Caudate nucleus (tissue), 63 donors: ENCODE measurements at places on chromosomes 2 and 18.
A peak's percentile ranks its signal among the peaks of the same experiment; 100 is the strongest.

DNA sequence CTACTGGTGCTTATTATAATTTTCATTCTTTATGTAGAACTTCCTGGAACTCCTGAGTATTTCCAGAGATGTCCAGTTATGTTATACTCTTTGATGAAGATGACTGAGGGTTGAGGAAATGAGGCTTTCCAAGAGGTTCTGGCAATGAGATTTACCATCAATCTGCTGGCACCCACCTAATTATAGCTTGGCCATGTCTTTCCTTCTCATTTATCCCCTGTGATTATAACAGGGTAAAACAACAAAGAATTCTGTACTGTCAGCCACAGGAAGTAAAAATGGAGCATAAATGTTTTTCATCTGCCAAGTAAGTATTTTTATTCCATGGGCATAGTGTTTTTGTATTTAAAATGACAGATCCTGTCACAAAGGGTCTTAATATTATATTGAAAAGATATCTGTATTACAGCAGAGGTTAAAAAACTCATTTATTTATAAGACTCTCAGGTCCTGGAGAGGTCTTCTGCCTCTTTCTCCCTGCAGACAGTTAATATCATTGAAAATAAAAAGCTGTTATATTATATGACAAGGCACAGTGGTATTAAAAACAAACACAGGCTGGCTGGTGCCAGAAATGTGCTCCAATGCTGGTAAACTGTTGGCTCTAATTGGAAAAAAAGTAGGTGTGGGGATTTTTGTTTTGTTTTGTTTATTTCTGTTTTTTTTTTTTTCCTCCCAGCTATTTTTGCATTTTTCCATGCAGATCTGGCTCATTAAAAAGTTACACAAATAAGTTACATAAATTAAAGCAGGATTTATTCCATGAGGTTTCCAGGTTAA lies 1764.1 kb upstream of the CELF4 start:
- no peak for DNase-seq

DNA sequence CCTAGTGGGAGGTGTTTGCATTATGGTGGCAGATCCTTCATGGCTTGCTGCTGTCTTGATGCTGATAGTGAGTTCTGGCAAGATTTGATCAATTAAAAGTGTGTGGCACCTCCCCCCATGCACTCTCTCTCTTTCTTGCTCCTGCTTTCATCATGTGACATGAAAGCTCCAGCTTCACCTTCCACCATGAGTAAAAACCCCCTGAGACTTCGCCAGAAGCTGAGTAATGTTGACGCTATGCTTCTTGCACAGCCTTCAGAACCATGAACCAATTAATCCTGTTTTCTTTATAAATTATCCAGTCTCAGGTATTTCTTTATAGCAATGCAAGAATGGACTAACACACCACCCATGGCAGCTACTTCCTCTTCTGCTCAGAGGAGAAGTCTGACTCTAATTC lies 2181.4 kb upstream of the PIK3C3 start:
- DNase-seq, result no peak

GRCh38 chr2:238939074-238939473 lies 91.2 kb downstream of the TWIST2 start:
- no peak for DNase-seq

GRCh38 chr2:694174-694573 lies 17.0 kb upstream of the TMEM18 start:
- DNase-seq, result no peak

DNA sequence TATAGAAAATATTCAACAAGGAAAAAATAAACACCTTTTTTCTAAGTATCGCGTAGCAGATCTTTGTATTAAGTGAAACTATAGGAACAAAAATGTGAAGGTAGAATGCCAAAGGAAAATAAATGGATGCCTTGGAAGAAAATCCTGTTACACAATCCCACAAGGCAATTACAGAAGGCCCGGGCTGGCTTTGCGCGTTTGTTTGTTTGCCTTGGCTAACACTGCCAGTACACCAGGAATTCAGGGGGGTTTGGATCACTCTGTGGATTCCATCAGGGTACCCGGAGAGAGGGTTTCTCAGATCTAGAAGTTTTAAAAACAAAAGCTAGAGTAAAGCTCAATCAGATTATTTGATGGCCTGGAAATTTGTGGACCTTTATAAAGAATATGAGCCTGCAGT lies 478.3 kb downstream of the FBXO15 start:
- DNase-seq, result no peak

GRCh38 chr2:202941771-202942170 lies 29.7 kb downstream of the CARF start:
- no peak for DNase-seq

GRCh38 chr2:223922308-223922707 lies 22.8 kb downstream of the WDFY1 start:
- DNase-seq, result no peak

- DNase-seq, result no peak
Observed at GRCh38 chr18:2510416-2510815, 60.9 kb downstream of the METTL4 start.

- no peak for DNase-seq
Observed at GRCh38 chr2:67037655-67038054, 359.5 kb upstream of the ETAA1 start.

DNA sequence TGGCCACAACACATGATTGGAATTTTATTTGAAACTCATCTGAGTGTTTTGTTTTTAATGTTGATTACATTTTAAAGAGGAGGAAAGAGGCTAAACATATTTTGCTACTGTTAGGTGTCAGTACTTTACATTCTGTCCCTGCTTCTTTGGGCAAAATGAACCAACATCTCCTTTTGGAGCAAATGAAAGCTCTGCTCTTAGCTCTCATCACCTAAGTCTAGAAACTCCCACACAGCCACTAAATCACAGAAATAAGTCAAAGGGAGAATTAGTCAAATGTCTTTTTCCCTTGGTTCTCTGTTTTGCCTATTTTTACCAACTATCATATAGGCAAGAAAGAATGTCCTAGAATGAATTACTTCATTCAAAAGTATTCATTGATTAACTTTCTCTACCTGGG lies 666.8 kb downstream of the RNF144A start:
- no peak for DNase-seq

- DNase-seq, result no peak
Observed at GRCh38 chr18:35953688-35954087, 18.8 kb upstream of the RMP24 start.

DNA sequence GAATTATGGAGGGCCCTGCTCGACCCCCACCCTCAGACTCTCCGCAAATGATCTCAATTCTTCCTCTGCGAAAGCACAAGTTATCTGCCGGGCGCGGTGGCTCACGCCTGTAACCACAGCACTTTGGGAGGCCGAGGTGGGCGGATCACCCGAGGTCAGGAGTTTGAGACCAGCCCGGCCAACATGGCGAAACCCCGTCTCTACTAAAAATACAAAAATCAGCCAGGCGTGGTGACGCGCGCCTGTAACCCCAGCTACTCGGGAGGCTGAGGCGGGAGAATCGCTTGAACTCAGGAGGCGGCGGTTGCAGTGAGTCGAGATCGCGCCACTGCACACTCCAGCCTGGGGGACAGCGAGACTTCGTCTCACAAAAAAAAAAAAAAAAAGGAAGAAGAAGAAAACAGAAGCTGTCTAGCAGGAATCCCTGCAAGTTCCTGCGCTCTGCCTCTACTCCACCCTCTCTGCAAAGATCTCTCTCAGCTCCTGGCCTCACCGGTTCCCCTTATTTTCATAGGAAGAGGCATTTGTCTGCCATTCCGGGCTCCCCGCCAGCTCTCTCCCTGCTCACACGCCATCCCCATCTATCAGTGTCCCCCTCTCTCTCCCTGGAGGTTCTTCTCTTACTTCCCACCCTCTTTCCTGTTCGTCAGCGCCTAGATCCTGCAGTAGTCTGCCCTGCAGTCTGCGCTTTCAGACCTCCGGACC lies 13.5 kb upstream of the COLEC12 start:
- no peak for DNase-seq

DNA sequence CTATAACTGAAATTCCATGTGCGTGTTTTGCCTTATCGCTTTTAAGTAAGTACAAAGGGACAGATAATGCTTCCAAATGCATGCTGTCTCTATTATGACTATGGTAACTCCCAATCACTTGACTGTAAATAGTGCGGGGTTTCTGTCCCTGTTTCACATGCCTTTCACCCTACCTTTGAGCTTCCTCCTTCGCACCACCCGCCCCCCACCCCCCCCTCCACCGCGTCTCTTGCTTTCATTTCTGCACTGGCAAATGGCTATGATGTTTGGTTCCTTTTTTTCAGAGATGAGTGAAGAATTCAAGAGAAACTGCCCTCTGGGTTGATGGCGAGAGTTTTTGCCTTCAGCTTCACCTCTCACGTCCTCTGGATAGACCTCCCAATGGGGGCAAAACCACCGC lies 25.0 kb upstream of the SPP2 start:
- DNase-seq, result no peak

GRCh38 chr2:147231081-147231480 lies 613.7 kb upstream of the ACVR2A start:
- no peak for DNase-seq

GRCh38 chr18:60145776-60146175 lies 226.8 kb downstream of the MC4R start:
- DNase-seq, result no peak

DNA sequence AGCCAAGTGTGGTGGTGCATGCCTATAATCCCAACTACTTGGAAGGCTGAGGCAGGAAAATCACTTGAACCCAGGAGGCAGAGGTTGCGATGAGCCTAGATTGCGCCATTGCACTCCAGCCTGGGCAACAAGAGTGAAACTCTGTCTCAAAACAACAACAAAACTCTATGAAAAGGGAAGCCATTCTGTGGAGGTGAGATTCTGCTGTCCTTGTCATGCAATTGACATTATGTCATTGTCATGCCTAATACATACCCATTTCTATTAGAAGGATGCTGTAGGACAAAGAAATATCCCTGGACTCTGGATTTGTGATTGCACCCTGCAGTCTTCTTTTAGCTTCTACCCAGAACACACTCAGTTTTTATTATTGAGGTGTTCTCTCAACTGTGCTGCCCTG lies 8.6 kb downstream of the RASGRP3 start:
- DNase-seq, result no peak

DNA sequence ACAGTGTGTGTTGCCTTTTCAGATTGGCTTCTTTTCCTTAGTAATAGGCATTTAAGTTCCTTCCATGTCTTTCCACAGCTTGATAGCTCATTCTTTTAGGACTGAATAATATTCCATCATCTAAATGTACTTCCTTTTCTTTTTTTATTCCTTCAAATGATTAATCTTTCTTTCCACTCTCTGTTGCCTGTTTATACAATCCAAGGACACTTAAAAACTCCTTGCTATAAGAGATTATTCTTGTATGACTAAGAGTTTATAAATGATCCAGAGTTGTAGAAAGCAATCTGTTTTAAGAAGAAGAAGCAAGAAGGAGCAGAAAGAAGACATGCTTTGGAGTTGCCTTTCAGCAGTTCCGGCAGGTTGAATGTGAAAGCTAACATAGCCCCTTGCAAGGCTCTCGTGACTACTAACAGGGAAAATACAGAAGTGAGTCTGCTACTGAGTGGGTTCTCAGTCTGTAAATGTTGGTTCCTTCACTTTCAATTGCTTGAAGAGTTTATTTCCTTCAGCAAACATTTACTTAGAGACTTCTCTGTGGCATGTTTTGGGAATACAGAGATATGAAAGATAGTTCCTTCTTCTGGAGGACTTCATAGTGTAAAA lies 123.0 kb downstream of the PMAIP1 start:
- DNase-seq, result no peak

- no peak for DNase-seq
Observed at GRCh38 chr2:6184532-6185292, 492.5 kb downstream of the SOX11 start.

DNA sequence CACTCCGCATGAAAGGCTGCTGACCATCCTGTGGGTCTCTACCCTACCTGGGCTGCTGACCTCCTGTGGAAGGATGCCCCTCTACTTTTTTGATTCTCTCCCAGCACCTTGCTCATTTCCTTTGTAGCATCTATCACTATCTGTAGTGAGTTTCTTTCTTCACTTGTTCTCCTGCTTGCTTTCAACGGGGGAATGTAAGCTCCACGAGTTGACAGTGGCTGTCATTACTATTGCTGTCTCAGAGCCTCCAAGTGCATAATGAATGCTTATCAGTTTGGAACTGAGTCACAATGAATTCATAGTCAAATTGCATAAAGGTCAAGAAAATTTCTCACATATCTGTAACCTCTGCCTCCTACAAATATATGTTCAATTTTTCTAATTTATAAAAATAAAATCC lies 477.7 kb downstream of the PLCL1 start:
- no peak for DNase-seq

DNA sequence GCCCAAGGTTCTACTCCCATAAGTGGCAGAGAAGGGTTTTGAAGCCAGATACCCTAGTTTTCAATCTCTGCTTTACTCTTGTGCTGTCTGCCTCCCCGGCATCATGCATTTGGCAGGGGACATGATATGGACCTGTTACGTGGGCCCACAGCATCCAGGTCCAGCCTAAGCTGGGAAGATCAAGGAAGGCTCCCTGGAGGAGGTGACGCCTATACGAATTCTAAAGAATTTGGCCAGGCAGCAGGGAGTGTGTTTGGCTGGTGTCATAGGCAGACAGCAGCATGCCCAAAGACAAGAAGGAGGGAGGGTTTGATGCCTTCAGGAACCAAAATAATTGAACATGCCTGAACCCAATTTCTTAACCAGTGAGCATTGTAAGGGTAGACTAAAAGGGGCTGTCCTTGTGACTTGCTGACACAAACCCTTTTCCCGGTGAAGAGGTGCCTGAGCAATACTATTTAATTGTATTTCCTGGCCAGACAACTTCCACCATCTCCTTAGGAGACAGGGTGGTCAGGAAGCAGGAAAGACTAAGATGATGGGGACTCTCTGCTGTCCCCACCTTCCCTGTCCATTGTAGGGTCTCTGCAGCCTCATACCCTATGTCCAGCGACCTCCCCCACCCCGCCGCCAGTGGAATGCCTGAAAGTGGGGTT lies 21.3 kb downstream of the NRP2 start:
- no peak for DNase-seq

DNA sequence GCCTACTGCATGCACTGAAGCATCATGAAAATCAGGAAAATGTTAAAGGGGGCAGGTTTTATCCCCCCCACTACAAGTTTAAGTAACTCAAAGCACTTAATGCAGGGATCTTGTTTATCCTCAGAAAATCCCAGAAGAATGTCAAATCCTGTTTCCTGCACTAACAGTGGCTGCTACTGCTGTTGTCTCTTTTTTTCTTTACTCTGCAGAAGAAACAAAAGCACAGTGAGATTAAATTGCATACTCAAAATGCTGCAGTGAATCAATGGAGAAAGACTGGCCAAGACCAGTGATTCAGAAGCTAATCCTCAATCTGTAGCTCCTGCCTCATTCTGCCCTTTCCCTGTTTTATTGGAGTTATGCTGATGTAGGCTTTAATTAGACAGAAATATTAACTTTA lies 332.3 kb upstream of the FIGN start:
- DNase-seq, result no peak

- no peak for DNase-seq
Observed at GRCh38 chr2:74250189-74250631, 51.8 kb downstream of the MTHFD2 start.

- DNase-seq, result peak; percentile 49
Observed at GRCh38 chr2:85215448-85216401, 82.5 kb downstream of the TCF7L1 start.

DNA sequence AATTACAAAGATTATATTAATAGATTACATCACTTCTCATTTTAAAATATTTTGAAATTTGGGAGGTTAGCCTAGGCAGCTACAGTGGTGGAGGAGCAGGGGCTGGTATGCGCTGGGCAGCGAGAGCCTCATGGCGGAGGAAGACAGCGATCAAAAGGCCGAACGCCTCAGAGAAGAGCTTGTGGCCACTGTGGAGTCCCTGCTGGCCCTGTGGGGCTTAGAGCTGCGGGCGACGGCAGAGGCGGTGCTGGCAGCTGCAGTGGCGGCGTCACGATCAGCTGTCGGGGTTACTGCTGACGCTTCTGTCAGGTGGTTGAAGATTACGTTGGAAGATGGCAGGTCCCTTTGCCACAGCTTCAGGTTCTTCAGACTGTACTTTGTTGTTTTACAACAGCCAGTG lies 87.4 kb downstream of the ROCK2 start:
- no peak for DNase-seq
